ENCODE measurements at places on chromosomes 1 and 21.

DNA sequence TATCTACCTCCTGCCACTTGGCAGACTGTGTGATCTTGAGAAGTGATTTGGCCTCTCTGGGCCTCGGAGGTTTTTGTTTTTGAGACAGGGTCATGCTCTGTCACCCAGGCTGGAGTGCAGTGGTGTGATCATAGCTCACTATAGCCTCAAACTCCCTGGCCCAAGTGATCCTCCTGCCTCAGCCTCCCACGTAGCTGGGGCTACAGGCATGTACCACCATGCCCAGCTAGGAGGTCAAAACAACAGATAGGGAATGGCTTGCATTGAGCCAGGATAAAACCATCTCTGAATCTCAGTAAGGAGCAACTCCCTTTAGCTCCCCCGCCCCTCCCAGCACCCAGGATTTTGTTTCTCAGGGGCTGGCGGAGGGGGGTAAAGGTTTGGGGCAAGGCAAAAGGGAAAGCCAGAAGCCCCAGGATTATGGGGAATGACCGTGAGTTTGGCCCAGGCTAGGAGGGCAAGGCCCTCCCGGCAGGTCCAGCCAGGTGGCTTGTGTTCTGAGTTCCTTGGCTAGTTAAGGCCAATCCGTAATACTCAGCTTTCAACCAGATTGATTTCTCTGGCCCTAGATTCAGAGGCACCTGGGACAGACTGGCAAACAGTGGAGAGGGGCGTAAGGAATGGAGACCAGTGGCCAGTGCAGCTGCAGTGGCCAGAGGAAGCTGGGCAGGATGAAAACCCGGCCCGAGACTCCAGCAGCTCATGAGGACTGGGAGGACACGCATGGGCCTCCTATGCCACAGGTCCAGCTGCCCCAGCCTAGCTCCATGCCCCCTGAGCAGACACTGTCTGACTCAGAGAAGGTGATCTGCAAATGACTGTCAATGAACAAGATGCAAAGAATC, 130.1 kb downstream of the DMRTB1 start:
- no peak for DNase-seq

GRCh38 chr1:229287267-229287666, 16.4 kb downstream of the RAB4A start:
- DNase-seq = no peak

DNA sequence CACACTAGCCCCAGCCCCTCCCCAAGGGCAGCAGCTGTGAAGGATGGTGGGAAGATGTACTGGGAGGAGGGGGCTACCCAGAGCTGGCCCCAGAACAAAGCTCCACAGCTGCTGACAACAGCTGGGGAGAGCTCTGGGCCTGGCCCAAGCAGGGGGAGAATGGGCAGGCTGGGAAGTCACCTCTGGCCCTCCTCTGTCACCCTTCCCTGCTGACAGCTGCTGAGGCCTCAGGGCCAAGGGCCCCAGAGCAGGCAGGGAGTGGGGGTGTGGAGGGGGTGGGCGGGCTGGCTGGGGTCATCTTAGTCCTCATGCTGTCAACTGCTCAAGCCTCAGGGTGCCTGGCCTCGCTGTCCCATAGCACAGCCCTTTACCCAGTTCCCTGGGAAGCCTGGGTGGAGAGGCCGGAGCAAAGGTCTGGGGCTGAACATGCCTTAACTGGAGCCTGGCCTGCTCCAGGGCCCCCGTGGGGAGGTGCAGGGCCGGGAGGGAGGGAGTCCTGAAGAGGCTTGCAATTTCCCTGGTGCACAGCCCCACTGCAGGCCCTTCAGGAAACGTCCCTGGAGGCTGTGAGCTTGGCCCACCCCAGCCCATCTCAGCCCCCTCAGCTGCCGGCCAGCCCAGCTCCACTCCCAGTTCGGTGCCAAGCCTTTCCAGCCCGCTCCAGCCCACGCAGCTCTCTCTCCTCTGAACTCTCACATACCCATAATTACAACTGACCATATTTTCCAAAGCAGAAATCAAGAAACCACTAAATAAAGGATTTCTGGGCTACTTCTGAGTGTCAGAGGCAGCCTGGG, 25.7 kb downstream of the HSPG2 start:
- no peak for DNase-seq

GRCh38 chr1:98661544-98662355, at the start of gene SNX7:
SNX7 (plus strand) TSS chr1:98661721; CDS start chr1:98661732, 11 bp downstream.
- no peak for DNase-seq

GRCh38 chr1:111904478-111905218, 84.8 kb downstream of the KCND3 start:
- no peak for DNase-seq
